ENCODE measurements at places on chromosomes 16 and 17. TPM values are rescaled to one million over a fixed set of nuclear protein-coding genes. Genes with fewer than 3 reads are reported as not detected.

DNA sequence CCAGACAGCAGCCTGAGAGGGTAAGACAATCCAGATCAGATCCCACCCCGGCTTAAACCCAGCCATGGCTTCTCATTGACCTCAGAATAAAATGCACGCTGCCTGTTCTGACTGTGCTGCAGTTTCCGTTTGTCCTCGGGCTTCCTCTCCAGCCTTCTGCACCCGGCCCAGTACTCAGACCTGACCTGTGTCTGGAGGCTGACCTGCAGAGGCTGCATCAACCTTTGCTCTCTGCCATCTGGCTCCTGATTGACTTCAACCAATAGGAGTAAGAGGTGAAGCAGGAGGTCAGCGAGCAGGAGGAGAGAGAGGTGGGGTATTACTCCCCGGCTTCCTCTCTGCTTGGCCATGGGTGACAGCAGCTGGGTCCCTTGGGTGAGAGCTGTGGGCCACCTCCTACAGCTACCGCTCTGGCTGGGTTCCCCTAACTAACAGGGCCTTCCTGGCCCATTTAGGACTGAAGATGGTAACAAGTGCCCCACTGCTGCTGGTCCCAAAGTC lies 46.7 kb downstream of the C16orf82 start:
- DNase-seq: peak; percentile 20

- DNase-seq: no peak
Observed at GRCh38 chr16:27285676-27286196, 17.2 kb upstream of the NSMCE1 start.

DNA sequence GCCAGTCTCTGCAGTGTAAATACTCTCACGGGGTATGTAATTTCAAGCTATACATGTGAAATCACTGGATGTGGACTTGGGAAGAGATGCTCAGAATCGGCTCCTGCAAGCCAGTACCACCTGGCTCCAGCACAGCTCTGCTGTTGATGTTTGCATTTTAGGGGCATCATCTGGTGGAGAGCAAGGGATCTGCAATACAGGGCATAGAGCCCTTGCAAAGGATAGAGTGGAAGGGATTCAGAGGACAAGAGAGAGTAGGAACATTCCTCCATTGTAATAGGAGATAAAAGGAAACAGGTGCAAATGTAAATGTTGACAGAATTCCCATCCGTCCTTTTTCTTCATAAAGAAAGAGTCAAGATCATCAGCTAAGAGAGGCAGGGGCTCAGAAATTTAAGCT lies 184.1 kb downstream of the PMP22 start:
- DNase-seq: no peak

DNA sequence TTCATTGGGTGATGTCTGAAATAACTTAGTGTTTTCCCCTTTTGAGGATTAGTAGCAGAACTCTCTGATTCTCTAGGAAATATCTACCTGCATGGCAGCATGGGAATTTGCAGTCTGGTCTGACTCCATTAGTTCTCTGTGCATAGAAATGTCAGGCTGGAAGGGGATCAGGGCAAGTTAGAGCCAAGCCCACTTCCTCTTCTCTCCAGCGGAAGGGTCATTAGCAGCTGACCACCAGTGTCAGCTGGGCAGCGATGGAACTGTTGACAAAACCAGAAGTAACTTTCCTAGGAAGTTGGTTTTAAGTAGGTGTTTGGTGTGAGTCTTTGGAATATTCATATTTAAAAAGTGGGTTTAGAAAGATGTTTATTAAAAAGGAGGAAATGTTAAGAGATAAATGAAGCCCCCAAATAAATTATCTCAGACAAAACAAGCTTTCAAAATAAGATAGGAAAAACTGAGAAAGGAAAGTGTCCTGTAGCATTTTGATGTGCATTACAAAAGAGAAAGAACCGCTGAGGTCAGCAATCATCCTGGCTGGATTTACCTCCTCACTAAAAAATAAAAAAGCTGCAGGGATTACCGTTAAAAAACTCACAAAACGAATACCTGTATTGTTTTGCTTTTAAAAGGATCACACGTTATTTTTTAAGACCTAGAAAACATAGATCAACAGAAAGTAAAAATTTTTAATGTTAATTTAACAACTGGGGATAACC lies 32.4 kb upstream of the MMD start:
- DNase-seq: no peak

Gene WFIKKN2
- polyA plus RNA-seq: not detected

Gene MT4
- polyA plus RNA-seq: not detected

Data from GM12878 (cell line).